ENCODE measurements at places on chromosomes 1 and 21.

GRCh38 chr1:4978660-4979390 is 324.4 kb downstream of the AJAP1 start:
- DNase-seq, result no peak

DNA sequence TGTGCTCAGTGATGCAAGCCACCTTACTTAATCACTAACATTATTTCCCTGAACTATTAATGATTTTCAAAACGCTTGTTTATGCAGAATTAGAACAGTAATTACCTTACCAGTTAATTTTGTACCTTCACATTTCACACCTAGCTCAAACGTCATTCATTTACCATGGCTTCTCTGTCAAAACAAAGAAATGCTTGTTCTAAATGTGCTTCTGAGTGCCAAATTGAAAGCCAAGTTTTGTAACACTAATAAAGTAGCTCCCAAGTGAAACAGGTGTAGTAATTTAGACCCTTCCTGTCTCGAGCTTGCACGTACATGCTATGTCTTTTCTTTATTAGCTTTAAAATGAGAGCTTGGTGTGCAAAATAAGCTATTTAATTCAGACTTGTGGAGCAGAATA is 533.7 kb upstream of the PKN2 start:
- DNase-seq, result no peak

- DNase-seq, result no peak
Measured at GRCh38 chr1:223702735-223703667, 9.3 kb upstream of the CAPN2 start.

- no peak for DNase-seq
Measured at GRCh38 chr21:32173121-32173724, 105.6 kb downstream of the MIS18A start.

DNA sequence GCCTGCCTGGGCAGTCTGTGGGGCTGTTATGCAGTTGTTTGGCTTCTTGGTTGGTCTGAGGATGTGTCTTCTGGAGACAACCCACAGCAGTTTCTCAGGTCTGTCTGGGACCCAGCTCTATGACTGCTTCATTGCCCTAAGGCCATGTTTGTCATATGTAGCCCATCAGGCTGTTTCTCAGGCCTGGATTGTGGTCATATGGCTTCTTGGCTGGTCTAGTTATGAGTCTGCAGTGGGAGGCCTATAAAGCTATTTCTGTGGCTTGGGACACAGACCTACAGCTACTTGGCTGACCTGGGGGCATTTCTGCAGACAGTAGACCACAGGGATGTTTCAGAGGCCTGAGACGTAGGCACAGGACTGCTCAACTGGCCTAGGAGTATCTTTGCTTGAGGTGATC is 41.5 kb downstream of the CHIA start:
- no peak for DNase-seq

- no peak for DNase-seq
Measured at GRCh38 chr1:177811429-177811828, 158.4 kb downstream of the SEC16B start.

DNA sequence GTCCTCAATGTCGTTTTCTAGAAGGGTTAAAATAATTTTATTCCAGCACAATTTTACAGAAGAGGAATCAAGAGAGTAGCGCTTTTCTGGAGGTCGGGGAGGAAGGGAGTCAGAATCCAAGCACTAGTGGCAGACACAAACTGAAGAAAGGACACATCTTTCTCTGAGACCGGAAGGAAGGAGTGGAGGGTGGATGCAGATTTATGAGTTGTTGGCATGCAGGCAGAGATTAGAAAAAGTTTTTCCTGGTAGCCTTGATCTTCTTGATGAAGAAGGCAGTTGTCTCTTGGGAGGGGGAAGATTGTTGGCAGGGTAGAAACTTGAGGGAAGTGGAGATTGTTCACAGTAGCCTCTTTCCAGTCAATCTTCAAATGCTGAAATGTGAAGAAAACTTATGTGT is 149.8 kb downstream of the PAPPA2 start:
- no peak for DNase-seq

DNA sequence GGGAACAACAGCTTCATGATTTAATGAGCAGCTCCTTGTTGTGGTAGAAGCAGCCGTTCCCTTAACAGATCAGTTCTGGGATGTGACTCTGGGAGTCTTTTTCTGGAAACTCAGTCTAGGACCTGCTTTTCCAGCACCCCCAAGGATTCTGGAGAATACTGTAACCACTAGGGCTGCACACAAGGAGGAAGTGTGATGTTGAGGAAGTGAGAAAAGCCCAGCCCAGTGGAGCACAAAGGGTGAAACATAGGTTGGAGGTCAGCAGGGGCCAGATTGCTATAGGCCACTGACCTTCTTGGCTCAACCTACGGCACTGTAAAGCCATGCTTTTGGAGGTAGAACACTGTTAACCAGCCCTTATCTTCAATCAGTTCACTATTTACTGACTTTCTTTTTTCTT is 10.1 kb upstream of the PLA2G5 start:
- no peak for DNase-seq

- no peak for DNase-seq
Measured at GRCh38 chr1:115705963-115706362, 62.6 kb downstream of the CASQ2 start.

- DNase-seq, result no peak
Measured at GRCh38 chr1:234727018-234727940, 117.3 kb upstream of the IRF2BP2 start.

- DNase-seq, result no peak
Measured at GRCh38 chr1:77057994-77058585, 161.1 kb downstream of the PIGK start.

Measured in neuronal stem cell (in vitro differentiated cells).